ENCODE measurements at places on chromosomes 7 and 10.

DNA sequence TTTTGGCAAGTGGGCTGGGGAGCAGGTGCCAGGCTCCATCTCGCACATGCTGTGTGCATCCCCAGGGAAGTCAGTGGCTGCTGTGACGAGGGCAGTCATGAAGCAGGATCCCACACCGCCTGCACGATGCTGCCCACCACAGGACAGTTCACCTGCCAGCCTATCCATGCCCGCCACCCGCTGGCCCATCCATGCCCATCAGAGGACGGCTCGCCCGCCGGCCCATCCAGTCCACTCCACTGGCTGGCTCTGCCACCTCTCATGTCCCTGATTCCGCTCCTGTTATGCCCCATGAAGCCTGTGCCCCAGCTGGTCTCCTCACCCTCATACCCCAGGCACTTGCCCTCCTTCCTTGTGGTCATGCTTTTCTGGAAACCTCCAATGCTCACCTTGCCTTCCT is 18.2 kb upstream of the INMT start:
- DNase-seq, result no peak

GRCh38 chr7:100543586-100543985 is 4.6 kb downstream of the AGFG2 start:
- DNase-seq, result no peak

GRCh38 chr10:109851616-109852474 is 71.5 kb downstream of the XPNPEP1 start:
- no peak for DNase-seq

DNA sequence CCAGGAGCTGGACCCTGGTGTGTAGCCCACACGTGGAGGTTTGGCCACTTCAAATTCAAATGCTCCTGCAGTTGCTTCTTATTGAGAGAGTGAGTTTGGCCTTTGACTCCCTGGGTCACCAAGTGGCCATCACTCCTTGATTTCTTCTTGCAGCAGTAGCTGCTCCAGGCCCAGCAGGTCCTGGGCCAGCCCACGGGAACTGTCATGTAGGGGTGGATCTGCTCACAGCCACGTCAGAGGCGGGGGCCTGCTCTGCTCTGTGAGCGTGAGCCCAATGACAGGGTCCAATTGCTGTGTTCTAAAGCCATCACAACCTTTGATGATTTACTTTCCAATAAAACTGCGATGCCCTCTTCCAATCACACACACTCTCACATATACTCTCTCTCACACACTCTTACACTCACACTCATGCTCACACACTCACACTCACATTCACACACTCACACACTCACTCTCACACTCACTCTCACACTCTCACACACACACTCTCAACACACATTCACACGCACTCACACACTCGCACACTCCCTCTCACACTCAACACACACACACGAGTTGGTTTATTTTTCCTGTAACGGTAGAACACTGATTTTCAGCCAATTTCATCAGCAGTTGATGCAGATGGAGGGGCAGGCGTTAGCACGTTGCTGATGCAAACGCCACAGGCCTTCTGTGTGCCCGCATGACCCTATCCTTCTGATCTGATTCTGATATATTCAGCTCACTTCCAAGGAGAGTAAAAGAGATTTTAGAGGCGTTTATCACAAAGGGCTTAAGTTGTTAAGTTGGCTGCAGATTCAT is 210.7 kb upstream of the PPP2R2D start:
- DNase-seq, result no peak

GRCh38 chr7:28135315-28135714 is 45.3 kb downstream of the JAZF1 start:
- DNase-seq, result no peak

- DNase-seq, result peak; percentile 86
These were observed at the start of gene RAB19 for GRCh38 chr7:140403878-140404564. Gene RAB19 (plus strand): TSS chr7:140404058. CDS start chr7:140407647, 3,589 bp downstream.

GRCh38 chr7:457814-458510 is 61.7 kb downstream of the PDGFA start:
- DNase-seq, result no peak

DNA sequence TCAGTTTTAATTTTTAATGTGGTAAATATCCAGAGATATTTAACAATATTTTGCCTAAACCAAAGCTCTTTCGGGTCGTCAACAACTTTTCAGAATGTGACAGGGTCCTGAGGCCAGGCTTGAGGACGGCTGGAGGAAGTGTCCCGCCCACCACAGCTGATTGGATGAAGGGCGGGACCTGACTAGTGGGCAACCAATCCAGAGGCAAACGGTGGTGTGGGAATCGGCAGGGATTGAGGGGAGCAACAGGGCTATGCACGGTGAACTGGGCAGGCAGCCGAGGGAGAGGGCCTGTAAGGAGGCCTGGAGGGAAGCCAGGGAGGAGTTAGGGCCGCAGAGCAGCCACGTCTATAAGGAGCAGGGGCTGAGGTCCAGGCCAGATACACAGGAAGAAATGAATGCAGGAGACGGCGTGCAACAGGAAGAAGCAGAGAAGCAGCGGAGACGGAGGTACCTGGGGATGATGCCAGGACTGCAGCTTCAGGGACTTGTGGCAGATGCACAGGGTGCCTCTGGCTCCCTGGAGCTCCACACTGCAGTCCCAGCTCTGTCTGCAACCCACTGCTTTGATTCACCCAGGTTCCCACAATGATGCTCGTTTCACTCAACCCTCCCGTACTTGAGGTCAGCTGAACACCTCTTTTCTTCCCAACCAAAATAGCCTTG is 46.1 kb upstream of the ZMIZ1 start:
- no peak for DNase-seq

DNA sequence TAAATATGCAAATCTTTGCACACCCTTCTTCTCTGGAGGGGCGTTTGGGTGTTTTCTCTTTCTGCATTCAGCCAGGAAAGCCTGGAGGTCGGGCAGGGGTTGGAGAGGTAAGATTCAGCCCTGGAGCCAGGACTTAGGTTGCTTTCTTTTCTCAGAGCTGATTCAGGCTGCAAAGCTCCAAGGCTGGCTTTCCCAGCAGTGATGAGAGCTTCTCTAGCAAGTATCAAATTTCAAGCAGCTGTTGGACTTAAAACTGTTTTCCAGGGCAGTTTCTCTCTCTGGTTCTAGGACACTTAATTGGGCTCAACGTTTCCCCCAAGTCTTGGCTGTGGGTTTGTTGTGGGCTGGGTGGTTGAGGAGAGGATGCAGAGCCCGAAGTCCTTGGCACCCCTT is 608 bp downstream of the AKR1B10 start:
- no peak for DNase-seq

DNA sequence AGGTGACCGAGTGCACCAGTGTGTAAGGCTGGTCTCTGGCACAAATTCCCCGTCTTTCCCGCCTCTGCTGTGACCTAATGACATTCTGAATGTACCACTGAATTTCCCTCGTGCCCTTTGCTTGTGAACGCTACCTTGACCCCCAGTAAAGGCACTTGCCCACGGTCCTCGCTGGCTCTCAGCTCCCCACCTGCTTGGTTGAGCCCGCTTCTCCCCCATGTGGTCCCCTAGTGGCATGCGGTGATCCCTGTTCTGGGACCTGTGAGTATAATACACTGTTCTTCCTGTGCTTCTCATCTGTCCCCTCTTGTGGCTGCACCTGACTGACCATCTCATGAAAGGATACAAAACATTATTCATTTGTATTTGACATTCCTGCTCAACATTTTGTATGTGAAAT is 495.7 kb downstream of the INHBA start:
- DNase-seq, result no peak

DNA sequence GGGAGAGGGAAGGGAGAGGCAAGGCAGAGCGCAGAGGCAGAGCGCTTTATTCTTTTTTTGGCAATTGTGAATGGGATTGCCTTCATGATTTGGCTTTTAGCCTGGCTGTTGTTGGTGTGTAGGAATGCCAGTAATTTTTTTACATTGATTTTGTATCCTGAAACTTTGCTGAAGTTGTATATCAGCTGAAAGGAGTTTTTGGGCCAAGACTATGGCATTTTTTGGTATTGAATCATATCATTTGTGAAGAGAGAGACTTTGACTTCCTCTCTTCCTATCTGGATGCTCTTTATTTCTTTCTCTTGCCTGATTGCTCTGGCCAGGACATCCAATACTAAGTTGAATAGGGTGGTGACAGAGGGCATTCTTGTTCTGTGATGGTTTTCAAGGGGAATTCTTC is 291.3 kb downstream of the REEP3 start:
- DNase-seq, result no peak

DNA sequence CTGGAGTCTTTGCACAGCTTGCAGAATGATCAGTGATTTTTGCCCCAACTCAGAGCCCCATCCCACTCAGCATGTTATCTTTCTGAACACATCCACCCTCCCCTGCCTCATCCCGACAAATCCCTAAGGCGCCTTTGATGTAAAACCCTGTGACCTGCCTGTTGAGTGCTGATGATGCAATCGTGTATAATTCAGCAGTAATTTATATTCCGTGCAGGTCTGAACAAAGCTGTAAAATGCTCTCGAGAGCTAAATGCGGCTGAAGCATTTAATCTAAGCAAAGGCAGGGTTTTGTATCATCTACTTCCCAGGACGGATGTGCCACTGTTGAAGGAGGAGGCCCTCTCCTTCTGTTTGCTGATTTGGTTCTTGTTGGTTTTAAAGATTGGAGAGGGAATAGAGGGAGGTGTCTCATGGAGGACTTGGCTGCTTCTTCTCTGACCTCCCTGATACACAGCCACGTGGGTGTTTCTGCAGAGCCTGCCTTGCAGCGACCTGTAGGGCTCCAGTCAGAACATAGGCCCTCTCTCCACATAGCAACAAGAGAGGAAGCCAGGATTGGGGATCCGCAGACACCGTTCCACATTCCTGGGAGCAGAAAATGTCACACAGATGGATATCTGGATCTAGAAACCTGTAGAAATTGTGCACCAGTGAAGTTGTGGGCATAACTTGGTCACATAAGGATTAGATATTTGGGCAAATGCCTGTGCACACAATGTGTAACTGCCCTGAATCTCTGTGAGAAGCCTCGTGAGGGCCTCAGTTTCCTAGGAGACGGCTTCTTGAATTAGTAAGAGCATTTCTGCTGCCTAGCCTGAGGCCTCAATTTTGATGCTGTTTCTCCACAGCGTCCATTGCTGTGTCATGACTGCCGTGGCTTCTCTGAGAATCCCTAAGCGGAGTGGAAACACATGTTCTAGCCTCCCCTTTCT is 90.2 kb upstream of the AGK start:
- DNase-seq, result no peak

DNA sequence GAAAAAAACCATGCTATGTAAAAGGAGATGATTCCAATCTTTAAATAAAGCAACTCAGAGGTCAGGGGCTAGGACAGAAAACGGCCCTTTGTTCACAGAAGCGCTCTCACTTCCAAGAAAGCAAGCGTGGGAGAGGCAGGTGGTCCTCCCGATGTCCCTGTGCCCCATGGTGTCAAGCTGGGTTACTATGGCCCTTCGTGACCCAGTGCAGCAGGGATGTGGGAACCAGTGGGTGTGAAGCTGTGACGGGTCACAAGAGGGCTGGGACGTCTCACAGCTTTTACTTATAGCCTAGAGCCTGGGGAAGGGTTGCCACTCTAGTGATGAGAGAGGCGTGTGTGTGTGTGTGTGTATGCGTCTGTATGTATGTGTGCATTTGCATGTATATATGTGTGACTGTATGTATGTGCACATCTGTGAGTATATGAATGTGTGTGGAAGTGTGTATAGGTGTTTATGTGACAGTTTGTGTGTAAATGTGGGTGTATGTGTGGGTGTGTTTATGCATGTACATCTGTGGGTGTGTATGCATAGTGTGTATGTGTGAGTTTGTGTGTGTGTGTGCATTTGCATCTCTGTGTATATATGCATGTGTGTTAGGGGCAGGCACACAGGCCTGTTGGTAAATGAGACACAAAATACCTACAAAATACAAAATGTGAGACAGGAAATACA is 25.2 kb downstream of the HTRA1 start:
- DNase-seq, result no peak

GRCh38 chr10:72171175-72171630 is 44.6 kb upstream of the ANAPC16 start:
- DNase-seq, result peak; percentile 26

- peak; percentile 66 for DNase-seq
These were observed 49.3 kb downstream of the PPP1R17 start for GRCh38 chr7:31735991-31736982.

DNA sequence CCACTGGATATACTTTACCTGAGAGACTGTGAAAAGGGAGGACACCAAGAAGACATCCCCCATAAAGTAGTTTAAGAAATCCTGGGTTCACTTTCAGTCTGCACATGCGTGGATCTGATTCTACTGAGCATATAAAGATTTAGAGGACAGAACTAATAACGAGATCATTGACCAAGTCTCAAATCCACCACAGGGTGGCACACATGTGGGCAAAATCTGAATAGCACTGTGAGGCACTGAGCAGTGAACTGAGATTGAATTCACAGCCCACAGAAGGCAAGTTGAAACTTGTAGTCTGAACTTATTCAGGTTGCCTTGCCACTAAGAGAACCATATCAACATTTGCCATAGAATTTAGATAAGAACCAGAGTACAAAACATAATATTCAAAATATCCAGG is 818.6 kb downstream of the GRID1 start:
- peak; percentile 44 for DNase-seq

GRCh38 chr10:80569131-80569895 is 31.6 kb downstream of the SH2D4B start:
- DNase-seq, result no peak

- DNase-seq, result no peak
These were observed 80.4 kb upstream of the CALN1 start for GRCh38 chr7:72492461-72493065.

DNA sequence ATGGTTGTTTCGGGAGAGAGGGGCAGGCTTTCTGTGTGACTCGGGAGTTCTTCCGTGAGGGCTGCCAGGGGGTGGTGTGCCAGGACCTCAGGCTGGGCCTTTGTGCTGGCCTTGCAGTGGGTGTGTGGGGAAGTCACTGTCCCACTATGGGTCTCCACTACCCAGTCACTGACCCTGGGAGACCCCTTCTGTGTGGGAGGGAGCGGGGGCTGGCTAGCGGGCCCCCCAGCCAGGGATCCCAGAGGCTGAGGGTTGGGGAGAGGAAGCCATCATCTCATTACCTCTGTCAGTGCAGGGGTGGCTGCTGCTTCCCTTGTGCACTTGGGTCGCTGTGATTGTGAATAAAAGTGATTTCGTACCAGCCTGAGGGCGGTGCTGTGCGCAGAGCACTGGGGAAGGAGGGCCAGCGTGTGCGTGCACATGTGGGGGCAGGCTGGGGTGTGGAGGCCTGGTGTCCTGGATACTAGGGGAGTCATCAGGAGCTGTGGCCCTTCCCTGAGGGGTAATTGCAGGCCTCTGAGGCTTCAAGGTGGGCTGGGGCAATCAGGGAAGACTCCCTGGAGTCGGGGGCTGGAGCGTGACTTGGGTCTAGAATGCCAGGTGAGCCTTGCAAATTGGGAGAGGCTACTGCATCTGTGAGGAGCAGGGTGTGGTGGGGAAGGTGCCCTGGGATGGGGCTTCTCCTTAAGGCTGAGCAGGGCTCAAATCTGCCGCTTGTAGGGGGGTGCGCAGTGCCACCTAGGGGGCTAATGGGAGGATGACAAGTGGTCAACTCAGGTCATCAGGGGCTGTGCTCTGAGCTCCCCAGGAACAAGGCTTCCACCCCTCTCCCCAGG is 98.9 kb downstream of the NEURL1 start:
- peak; percentile 64 for DNase-seq

DNA sequence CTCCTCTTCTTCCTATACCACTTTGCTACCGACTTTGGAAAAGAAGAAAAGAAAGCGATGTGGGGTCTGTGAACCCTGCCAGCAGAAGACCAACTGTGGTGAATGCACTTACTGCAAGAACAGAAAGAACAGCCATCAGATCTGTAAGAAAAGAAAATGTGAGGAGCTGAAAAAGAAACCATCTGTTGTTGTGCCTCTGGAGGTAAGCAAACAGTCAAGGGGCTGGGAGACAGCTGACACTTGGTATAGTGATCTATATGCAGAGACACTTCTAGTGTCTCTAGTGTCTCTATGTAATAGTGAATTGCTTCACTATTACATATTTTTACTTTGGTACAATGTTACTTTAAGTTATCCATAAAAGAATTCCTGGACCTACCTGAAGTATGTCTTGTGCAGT is 13.9 kb downstream of the TET1 start:
- DNase-seq, result no peak

Data from body of pancreas (tissue), 4 donors.